ENCODE measurements at places on chromosomes 11 and 22.

- H3K27ac ChIP-seq: no peak within 1 kb of the TSS
- H3K4me1 ChIP-seq: peaks cover 16% of the 10 kb centered on the region
- no peaks in the 10 kb centered on the region for H3K36me3 ChIP-seq
- H3K4me3 ChIP-seq: peak within 1 kb of the TSS; percentile 54
- DNase-seq: no peak
These were observed at the start of gene RASGRP2 for GRCh38 chr11:64743591-64744543. Gene RASGRP2, minus strand, starts transcription at chr11:64744142. Its CDS starts 1,276 bp downstream, at chr11:64742866.

DNA sequence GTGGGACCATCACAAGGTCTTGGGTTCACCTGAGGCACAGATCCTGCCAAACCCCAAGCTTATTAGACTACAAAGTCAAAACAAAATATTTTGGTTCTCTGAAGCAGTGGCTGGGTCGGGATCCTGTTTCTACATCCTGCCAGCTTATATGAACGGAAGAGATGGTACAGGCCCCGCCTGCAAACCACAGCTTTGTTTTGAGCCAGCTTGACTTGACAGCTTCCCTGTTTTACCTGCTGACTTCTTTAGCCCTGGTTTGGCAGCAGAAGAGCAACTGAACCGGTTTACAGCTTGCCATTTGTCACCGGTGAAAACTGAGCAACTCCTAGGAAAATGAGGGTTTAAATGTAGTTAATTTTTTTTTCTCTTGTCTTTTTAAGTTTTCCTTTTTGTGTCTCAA lies 11.4 kb downstream of the PACS1 start:
- H3K4me1 ChIP-seq: no peaks in the 10 kb centered on the region
- H3K27me3 ChIP-seq: no peaks in the 10 kb centered on the region
- H3K27ac ChIP-seq: no peak overlapping the region
- H3K36me3 ChIP-seq: no peaks in the 10 kb centered on the region
- H3K4me3 ChIP-seq: no peak overlapping the region
- no peak for DNase-seq

- H3K36me3 ChIP-seq: no peaks in the 10 kb centered on the region
- H3K4me3 ChIP-seq: no peak overlapping the region
- no peak overlapping the region for H3K27ac ChIP-seq
- no peak for DNase-seq
- H3K27me3 ChIP-seq: no peaks in the 10 kb centered on the region
- no peaks in the 10 kb centered on the region for H3K4me1 ChIP-seq
These were observed 10.2 kb upstream of the LDHA start for GRCh38 chr11:18384157-18384641.

- DNase-seq: no peak
- H3K4me3 ChIP-seq: no peak overlapping the region
- H3K4me1 ChIP-seq: no peaks in the 10 kb centered on the region
- H3K36me3 ChIP-seq: no peaks in the 10 kb centered on the region
- H3K27me3 ChIP-seq: no peaks in the 10 kb centered on the region
These were observed 1275.2 kb downstream of the TBC1D22A start for GRCh38 chr22:48037618-48038017.

DNA sequence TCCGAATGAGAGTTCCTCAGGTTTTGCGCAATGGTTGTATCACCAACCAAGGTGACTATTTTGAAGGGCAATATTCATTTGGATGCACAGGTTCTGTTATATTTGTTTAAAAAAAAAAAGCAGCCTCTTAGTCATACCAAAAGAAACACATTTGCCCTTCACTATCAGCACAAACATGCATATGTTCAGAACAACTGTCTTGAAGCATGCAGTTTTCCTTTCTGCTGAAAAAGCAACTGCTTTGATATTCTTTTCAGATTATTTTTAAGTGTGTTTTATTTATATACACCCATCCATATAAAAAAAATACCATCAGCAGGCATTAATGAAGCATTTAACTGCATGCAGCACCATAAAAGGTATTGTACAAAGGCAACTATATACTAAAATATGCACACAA lies 67.8 kb downstream of the RBFOX2 start:
- peaks cover 3% of the 10 kb centered on the region for H3K4me1 ChIP-seq
- no peak for DNase-seq
- H3K27me3 ChIP-seq: no peaks in the 10 kb centered on the region
- no peaks in the 10 kb centered on the region for H3K36me3 ChIP-seq
- H3K4me3 ChIP-seq: no peak overlapping the region

GRCh38 chr11:35623621-35624168 lies 5.4 kb downstream of the FJX1 start:
- H3K4me3 ChIP-seq: no peak overlapping the region
- no peaks in the 10 kb centered on the region for H3K27me3 ChIP-seq
- peaks cover 4% of the 10 kb centered on the region for H3K4me1 ChIP-seq
- no peak overlapping the region for H3K27ac ChIP-seq

GRCh38 chr11:126561327-126561893 lies 205.9 kb downstream of the ST3GAL4 start:
- DNase-seq: peak; percentile 43
- H3K4me1 ChIP-seq: no peaks in the 10 kb centered on the region
- no peak overlapping the region for H3K4me3 ChIP-seq
- no peak overlapping the region for H3K27ac ChIP-seq

DNA sequence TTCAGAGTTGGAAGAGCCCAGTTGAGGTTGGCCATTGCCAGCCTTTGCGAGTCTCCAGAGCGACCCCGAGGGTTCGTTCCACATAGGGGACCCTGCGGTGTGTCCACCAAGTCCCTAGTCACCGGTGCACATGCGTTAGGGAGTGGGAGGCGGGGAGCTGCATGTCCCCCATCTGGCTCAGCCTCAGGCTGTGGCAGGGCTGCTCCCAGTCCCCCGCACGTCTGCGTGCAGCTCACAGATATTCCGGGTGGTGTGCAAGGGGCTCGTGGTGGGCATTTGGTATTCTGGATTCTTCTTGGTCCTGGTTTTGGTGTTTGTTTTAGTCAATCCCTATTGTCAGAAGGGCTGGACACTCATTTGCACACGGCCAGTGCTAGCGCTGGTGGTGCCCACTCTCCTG lies 48.8 kb downstream of the MUC6 start:
- no peaks in the 10 kb centered on the region for H3K27me3 ChIP-seq
- no peak for DNase-seq
- peaks cover 52% of the 10 kb centered on the region for H3K36me3 ChIP-seq
- no peak overlapping the region for H3K27ac ChIP-seq
- no peak overlapping the region for H3K4me3 ChIP-seq
- H3K4me1 ChIP-seq: no peaks in the 10 kb centered on the region

DNA sequence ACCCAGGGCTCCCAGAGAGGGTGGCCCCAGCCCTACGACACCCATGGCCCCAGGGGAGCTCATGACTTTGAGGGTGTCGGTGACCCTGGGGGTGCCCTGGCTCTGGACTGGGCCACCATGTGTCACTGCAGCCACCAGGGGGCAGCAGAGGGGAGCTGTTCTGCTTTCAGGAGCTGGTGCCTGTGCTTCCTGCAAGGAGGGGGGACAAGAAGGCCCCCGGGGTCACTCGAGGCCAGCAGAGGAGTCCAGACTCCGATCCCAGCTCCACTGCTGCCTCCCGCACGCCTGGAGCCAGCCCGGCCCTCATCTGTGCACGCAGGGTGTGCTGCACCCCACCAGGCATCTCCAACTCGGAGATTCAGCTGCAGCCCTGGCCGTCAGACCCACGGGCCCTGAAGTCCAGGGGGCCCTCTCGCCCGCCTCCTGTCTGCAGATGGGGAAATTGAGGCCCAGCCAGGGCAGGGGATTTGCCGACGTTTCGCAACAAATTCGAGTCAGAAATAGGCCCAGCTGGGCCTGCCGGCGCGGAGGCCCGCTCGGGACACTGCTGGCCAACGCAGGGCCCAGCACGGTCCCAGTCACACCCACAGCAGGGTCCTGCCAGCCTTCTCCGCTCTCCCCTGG lies 29.5 kb upstream of the WNT7B start:
- no peaks in the 10 kb centered on the region for H3K27me3 ChIP-seq
- no peak overlapping the region for H3K27ac ChIP-seq
- H3K4me3 ChIP-seq: no peak overlapping the region

GRCh38 chr22:45058622-45058912 lies 48.8 kb upstream of the PHF21B start:
- no peaks in the 10 kb centered on the region for H3K4me1 ChIP-seq

- no peak overlapping the region for H3K27ac ChIP-seq
- DNase-seq: no peak
- no peaks in the 10 kb centered on the region for H3K36me3 ChIP-seq
- H3K4me3 ChIP-seq: no peak overlapping the region
- H3K4me1 ChIP-seq: no peaks in the 10 kb centered on the region
These were observed 6.6 kb upstream of the POU2AF3 start for GRCh38 chr11:111291764-111292163.

DNA sequence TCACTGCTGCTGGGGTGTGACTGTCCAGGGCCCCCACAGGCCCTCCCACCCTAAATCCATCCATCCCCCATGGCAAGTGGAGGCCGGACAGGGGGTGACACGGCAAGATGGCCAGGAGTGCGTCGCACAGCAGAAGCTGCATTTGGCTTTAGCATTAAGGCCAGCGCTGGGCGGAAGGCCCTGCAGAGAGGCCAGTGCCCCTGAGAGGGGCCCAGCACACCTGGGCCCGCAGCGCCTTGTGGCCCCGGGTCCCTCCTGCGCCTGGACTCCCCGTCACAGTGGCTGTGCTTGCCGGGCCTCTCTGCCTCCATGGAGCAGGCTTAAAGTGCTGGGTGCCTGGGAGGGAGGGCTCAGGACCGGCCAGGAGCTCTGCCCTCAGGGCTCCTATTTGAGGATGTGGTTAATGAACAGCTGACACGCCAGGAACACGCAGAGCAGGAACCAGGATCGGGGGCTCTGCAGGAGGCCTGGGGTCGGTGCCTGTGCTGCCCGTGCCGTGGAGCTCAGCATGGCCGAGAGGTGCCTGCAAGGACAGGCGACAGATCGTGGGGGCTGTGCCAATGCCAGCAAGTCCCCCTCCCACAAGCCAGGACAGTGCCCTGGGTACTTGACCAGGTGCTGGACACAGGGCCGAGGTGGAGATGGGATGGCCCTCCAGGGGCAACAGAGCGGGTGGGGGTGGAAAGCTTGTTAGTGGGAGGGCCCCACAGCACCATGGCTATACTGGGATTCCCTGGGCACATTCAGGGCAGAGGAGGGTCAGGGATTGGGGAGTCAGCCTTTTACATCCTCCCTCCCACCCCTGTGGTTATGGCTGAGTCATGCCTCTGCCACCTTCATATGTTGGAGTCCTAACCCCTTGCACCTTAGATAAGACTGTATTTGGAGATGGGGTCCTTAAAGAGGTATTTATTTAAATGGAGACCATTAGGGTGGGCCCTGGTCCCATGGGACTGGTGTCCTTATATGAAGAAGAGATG lies 30.9 kb upstream of the CARS1 start:
- no peaks in the 10 kb centered on the region for H3K27me3 ChIP-seq
- no peak overlapping the region for H3K4me3 ChIP-seq
- DNase-seq: no peak
- no peak overlapping the region for H3K27ac ChIP-seq

GRCh38 chr11:114826910-114827442 lies 148.6 kb downstream of the NXPE2 start:
- H3K36me3 ChIP-seq: no peaks in the 10 kb centered on the region
- no peak overlapping the region for H3K27ac ChIP-seq
- no peak overlapping the region for H3K4me3 ChIP-seq
- DNase-seq: no peak

GRCh38 chr11:42976636-42977217 lies 335.1 kb upstream of the API5 start:
- H3K27me3 ChIP-seq: no peaks in the 10 kb centered on the region
- H3K36me3 ChIP-seq: no peaks in the 10 kb centered on the region
- DNase-seq: no peak
- H3K4me1 ChIP-seq: no peaks in the 10 kb centered on the region

- no peak overlapping the region for H3K27ac ChIP-seq
- no peaks in the 10 kb centered on the region for H3K27me3 ChIP-seq
- H3K4me1 ChIP-seq: no peaks in the 10 kb centered on the region
- no peak for DNase-seq
- no peaks in the 10 kb centered on the region for H3K36me3 ChIP-seq
These were observed 65.4 kb downstream of the MICAL2 start for GRCh38 chr11:12175694-12176241.

- no peaks in the 10 kb centered on the region for H3K27me3 ChIP-seq
- H3K36me3 ChIP-seq: no peaks in the 10 kb centered on the region
- H3K4me1 ChIP-seq: peaks cover 8% of the 10 kb centered on the region
- no peak overlapping the region for H3K27ac ChIP-seq
- no peak overlapping the region for H3K4me3 ChIP-seq
These were observed 75.7 kb downstream of the GRAMD1B start for GRCh38 chr11:123505546-123506299.

GRCh38 chr11:96055706-96056387 lies 131.9 kb upstream of the MTMR2 start:
- no peak overlapping the region for H3K27ac ChIP-seq
- no peaks in the 10 kb centered on the region for H3K36me3 ChIP-seq
- H3K27me3 ChIP-seq: no peaks in the 10 kb centered on the region
- no peaks in the 10 kb centered on the region for H3K4me1 ChIP-seq
- DNase-seq: no peak
- no peak overlapping the region for H3K4me3 ChIP-seq

GRCh38 chr11:59680287-59681154 lies 11.7 kb upstream of the PATL1 start:
- H3K27me3 ChIP-seq: no peaks in the 10 kb centered on the region
- peak; percentile 64 for DNase-seq
- H3K36me3 ChIP-seq: no peaks in the 10 kb centered on the region

DNA sequence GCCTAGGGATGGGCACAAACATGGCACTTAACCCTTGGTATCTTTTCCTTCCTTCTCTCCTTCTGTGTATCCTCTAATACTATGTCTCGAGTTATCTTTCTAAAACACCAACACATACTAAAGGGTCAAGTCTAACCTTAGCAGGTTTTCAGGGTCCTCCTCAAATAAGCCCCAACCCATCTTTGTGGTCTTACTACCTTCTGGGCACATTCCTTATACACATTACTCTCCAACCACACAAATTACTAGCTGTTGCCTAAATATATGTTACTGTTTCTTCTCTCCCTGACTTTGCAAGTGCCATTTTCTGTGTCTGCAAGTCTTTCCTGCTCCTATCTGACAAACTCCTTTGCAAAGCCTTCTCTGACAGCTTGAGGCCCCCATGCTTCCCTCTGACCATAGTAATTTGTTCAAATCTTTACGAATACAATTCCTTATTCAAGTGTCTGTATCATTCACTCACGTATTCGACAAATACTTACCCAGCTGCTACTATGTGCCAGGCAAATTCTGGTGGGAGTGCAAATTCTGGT lies 15.8 kb upstream of the NUP160 start:
- H3K4me3 ChIP-seq: no peak overlapping the region
- no peak overlapping the region for H3K27ac ChIP-seq
- H3K27me3 ChIP-seq: no peaks in the 10 kb centered on the region
- no peaks in the 10 kb centered on the region for H3K4me1 ChIP-seq

- H3K36me3 ChIP-seq: peaks cover 11% of the 10 kb centered on the region
- H3K27me3 ChIP-seq: no peaks in the 10 kb centered on the region
- no peak overlapping the region for H3K27ac ChIP-seq
- H3K4me1 ChIP-seq: no peaks in the 10 kb centered on the region
- no peak for DNase-seq
These were observed 87.4 kb downstream of the DEPDC5 start for GRCh38 chr22:31841078-31841827.

DNA sequence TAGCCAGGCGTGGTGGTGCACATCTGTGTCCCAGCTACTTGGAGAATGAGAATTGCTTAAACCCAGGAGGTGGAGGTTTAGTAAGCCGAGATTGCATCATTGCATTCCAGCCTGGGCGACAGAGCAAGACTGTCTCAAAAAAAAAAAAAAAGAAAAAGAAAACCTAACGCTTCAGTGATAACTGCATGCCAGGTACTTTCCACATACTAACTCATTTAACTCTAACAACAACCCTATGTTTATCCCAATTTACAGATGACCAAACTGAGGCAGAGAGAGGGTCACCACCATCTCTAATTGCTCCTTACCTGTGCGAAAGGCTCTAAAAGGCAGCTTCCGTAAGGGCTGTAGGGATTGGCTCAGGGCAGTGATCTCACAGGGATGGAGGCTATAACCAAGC lies 11.6 kb downstream of the PISD start:
- H3K4me3 ChIP-seq: no peak overlapping the region
- H3K36me3 ChIP-seq: 0 out of 2 replicates have a peak, but pooled peaks cover 5% of the 10 kb centered on the region
- no peak overlapping the region for H3K27ac ChIP-seq
- peaks cover 3% of the 10 kb centered on the region for H3K4me1 ChIP-seq
- H3K27me3 ChIP-seq: no peaks in the 10 kb centered on the region
- DNase-seq: no peak
